ENCODE measurements at places on chromosomes 1 and 21. TPM values are rescaled to one million over a fixed set of nuclear protein-coding genes. Genes with fewer than 3 reads are reported as not detected.

- H3K4me1 ChIP-seq, result no peaks in the 10 kb centered on the region
- no peak overlapping the region for H3K27ac ChIP-seq
- no peaks in the 10 kb centered on the region for H3K36me3 ChIP-seq
- peaks cover 22% of the 10 kb centered on the region for H3K27me3 ChIP-seq
Observed at GRCh38 chr1:153248176-153248879, 11.2 kb upstream of the LORICRIN start.

- H3K4me1 ChIP-seq, result no peaks in the 10 kb centered on the region
- no peak overlapping the region for H3K4me3 ChIP-seq
- H3K27ac ChIP-seq, result no peak overlapping the region
- no peaks in the 10 kb centered on the region for H3K27me3 ChIP-seq
- H3K36me3 ChIP-seq, result no peaks in the 10 kb centered on the region
Observed at GRCh38 chr1:80929868-80930508, 870.7 kb upstream of the ADGRL2 start.

GRCh38 chr1:225544263-225544662 is 108.7 kb downstream of the ENAH start:
- H3K4me1 ChIP-seq, result peaks cover 6% of the 10 kb centered on the region
- no peak overlapping the region for H3K4me3 ChIP-seq
- no peak overlapping the region for H3K27ac ChIP-seq
- H3K27me3 ChIP-seq, result peaks cover 4% of the 10 kb centered on the region
- no peak for DNase-seq

- DNase-seq, result no peak
- H3K36me3 ChIP-seq, result no peaks in the 10 kb centered on the region
- no peak overlapping the region for H3K4me3 ChIP-seq
- H3K4me1 ChIP-seq, result no peaks in the 10 kb centered on the region
Observed at GRCh38 chr1:221343607-221344006, 398.3 kb downstream of the DUSP10 start.

- no peak overlapping the region for H3K4me3 ChIP-seq
- H3K4me1 ChIP-seq, result no peaks in the 10 kb centered on the region
- H3K36me3 ChIP-seq, result no peaks in the 10 kb centered on the region
- peaks cover 9% of the 10 kb centered on the region for H3K27me3 ChIP-seq
- H3K27ac ChIP-seq, result no peak overlapping the region
Observed at GRCh38 chr1:55476445-55477015, 261.4 kb upstream of the USP24 start.

DNA sequence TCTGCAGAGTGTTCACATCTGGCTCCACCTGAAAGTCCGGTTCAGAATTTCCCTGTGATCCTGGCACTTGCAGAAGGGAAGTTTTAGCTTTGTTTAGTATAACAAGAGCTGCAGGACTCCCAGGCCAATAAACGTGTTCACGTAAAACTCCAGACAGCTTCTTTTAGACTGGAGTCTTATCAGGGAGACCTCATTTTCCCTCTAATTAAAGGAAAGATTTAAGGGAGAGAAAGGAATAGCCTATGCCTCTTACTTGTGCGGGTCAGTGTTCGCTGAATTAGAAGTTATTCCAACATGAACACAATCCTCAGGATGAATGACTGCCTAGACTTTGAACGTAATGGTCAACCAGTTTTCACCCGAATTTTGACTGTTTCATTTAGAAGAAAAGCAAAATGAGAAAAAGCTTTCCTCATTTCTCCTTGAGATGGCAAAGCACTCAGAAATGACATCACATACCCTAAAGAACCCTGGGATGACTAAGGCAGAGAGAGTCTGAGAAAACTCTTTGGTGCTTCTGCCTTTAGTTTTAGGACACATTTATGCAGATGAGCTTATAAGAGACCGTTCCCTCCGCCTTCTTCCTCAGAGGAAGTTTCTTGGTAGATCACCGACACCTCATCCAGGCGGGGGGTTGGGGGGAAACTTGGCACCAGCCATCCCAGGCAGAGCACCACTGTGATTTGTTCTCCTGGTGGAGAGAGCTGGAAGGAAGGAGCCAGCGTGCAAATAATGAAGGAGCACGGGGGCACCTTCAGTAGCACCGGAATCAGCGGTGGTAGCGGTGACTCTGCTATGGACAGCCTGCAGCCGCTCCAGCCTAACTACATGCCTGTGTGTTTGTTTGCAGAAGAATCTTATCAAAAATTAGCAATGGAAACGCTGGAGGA is 202.1 kb upstream of the SGIP1 start:
- DNase-seq, result peak; percentile 42
- peaks cover 54% of the 10 kb centered on the region for H3K4me1 ChIP-seq
- H3K27me3 ChIP-seq, result no peaks in the 10 kb centered on the region
- peak overlapping the region; percentile 97 for H3K4me3 ChIP-seq
- H3K27ac ChIP-seq, result peak overlapping the region; percentile 98

DNA sequence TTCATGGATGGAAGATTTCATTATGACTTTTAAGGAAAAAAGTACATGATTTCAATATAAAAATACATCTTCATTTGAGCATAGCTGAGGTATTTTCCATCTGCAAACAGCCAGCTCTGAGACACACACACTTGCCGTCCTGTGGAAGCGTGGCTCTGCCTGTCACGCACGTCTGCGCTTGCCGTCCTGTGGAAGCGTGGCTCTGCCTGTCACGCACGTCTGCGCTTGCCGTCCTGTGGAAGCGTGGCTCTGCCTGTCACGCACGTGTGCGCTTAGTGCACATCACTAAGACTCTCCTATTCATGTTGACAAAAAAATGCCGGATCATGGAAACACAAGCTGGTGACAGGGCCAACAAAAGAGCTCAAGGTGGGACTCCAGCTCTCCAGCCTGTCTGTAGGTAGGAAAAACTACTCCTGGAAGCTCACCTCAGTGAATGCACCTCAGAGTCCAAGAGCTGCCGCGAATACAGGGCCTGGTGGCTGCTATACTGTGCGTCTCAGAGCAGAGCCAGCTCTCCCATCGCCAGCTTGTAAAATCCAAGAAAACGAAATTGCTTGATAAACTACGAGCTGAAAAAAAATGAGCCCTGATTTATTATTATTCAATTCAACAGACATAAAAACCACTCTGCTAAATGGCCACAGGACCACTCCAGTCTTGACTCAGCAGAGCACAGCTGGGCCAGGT is 69.3 kb downstream of the SLC37A1 start:
- H3K36me3 ChIP-seq, result no peaks in the 10 kb centered on the region
- no peaks in the 10 kb centered on the region for H3K27me3 ChIP-seq
- no peak overlapping the region for H3K27ac ChIP-seq
- no peak overlapping the region for H3K4me3 ChIP-seq
- no peak for DNase-seq

The EXTL1 gene
- not detected for total RNA-seq

The DNALI1 gene
- total RNA-seq, result 0.47 TPM

The KLHL21 gene
- total RNA-seq, result 20.0 TPM

The ORC1 gene
- 36.7 TPM for total RNA-seq

The TTLL7 gene
- 4.1 TPM for total RNA-seq

The SORT1 gene
- 1.5 TPM for total RNA-seq

The METTL13 gene
- 40.0 TPM for total RNA-seq

The IVL gene
- not detected for total RNA-seq

The PTGFRN gene
- 0.79 TPM for total RNA-seq

The C1orf146 gene
- not detected for total RNA-seq
